ENCODE measurements at places on chromosomes 4 and X. TPM values are rescaled to one million over a fixed set of nuclear protein-coding genes. Genes with fewer than 3 reads are reported as not detected.

- no peak for DNase-seq
Observed at GRCh38 chrX:120522820-120523219, 37.9 kb downstream of the CUL4B start.

- DNase-seq, result no peak
Observed at GRCh38 chr4:82865592-82865991, 25.4 kb downstream of the SEC31A start.

DNA sequence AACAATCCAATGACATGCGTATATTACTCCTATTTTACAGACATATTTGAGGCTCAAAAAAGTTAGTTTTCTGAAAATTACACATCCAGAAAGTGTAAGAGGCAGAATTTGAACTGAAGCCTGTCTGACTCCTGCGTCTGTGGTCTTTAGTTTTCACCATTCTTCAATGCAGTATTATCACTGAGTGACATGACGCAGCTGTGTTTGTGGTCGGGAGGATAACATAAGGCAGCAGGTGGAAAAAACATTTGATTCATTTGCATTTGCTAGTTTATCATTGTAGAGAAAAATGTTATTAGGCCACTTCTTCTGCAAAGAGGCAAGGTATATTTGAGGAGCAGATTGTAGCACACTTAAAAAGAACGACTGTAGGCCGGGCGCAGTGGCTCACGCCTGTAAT, 186.7 kb downstream of the TENM3 start:
- no peak for DNase-seq

DNA sequence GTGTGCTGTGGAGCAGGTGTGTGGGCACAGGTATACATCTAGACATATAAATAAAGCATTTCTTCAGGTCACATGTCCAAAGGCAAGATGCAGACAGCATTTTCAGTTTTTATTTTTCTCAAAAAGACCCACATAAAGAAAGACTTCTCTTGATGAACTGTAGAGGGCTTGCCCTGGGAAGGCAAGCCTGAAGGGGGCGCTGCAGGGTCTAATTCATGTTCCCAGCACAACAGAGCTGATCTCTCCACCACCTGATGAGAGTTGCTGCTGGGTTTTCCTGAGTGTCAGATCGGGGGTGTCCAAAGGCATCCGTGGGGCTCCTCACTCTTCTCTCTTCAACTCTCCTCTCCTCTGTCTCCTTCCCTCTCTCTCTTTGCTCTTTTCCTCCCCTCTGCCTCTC, 26.6 kb downstream of the ADRA2C start:
- no peak for DNase-seq

DNA sequence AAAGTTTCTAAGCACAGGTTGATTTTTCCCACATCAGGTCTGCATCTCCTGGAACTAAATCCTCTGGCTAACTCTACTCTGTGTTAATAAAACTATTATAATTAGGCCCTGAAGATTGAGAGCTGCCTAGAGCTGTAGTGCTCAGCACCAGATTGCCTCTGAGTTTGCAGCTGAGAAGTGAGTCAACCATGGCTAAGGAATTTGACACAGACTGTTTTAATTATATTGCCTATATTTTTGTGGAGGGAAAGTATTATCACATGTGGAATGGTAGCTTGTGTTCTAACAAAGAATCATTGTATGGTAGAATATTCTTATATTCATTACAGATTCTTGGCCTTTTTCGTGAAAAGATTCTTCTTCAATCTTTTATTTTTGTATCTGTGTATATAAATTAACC, 1907.6 kb upstream of the TENM3 start:
- DNase-seq, result no peak

DNA sequence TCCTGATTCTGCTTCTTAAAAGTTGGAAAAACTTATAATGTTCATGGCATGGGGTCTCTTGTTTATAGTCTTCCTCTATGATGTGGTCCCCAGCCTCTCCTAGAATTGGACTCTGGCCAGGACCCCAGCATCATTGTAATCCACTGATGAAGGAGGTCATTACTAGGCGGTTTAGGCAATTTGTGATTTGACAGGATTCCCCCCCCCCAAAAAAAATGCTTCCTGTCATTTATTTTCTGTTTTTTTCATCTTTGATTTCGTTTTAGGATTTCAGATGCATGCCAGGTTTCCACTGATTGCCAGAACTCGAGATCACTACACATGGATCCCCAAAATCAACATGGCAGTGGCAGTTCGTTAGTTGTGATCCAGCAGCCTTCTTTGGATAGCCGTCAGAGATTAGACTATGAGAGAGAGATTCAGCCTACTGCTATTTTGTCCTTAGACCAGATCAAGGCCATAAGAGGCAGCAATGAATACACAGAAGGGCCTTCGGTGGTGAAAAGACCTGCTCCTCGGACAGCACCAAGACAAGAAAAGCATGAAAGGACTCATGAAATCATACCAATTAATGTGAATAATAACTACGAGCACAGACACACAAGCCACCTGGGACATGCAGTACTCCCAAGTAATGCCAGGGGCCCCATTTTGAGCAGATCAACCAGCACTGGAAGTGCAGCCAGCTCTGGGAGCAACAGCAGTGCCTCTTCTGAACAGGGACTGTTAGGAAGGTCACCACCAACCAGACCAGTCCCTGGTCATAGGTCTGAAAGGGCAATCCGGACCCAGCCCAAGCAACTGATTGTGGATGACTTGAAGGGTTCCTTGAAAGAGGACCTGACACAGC, 4.9 kb downstream of the SPRY1 start:
- no peak for DNase-seq

DNA sequence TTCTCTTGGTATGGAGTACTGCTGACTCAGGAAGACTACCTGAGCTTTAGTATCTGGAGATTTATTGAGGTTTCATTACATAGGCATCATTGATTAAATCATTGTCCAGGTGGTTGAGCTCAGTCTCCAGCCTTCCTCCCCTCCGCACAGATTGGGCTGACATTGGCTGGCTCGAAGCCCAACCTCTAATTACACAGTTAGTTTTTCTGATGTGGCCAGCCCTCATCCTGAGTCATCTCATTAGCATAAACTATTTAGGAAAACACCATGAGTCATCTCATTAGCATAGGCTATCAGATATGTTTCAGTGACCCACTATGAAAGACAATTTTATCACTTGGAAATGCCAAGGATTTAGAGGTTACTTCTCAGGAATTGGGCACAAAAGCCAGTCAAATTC, 93.9 kb upstream of the ANKRD50 start:
- DNase-seq, result no peak

GRCh38 chrX:127124871-127125270, 305.3 kb downstream of the PRR32 start:
- no peak for DNase-seq

GRCh38 chrX:11386001-11386523, 92.8 kb downstream of the AMELX start:
- DNase-seq, result no peak

GRCh38 chrX:153333266-153333665, 687 bp upstream of the ZNF275 start:
- no peak for DNase-seq

- DNase-seq, result no peak
Observed at GRCh38 chr4:52568351-52568750, 90.8 kb downstream of the USP46 start.

- no peak for DNase-seq
Observed at GRCh38 chr4:183136855-183137254, 37.8 kb downstream of the WWC2 start.

DNA sequence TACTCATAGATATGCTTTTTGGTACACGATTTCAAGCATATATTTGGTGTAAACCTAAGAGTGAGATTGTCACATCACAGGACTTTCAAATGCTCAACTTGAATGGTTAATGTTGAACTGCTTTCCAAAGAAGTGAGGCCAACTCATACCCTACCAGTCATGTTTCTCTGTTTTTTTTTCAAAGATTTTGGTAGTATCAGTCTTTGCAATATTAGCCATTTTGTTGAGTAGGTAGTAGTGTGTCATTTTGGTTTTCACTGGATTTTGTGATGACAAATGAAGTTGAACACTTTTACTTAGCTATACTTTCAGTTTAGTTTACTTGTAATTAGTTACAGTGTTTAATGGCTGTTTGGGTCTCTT, 12.5 kb upstream of the HS3ST1 start:
- DNase-seq, result no peak

- peak; percentile 58 for DNase-seq
Observed at GRCh38 chr4:52051213-52051614, at the start of gene SPATA18. Gene SPATA18, plus strand, starts transcription at chr4:52051304. Its CDS starts 401 bp downstream, at chr4:52051705.

- no peak for DNase-seq
Observed at GRCh38 chrX:39721566-39722279, 376.0 kb downstream of the BCOR start.

GRCh38 chr4:110641218-110641617, 18.3 kb upstream of the PITX2 start:
- DNase-seq, result no peak

DNA sequence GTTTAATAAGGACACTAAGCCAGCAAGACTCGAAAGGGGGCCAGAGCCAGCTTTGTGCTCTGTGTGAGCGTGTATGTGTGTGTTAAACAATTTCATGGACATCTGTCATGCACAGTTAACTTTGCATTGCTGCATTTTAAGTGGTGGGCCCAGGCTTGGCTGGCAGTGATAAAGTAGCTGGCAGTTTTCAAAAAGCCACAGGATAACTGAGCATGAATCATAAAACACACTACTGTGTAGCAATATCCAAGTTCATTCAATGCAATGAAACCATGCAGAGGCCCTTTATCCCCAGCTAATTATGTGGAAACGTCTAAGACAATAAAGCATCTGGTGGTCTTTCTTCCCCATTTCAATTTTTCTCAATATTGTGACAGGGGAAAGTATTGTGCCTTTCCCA, 132.9 kb downstream of the NKX6-1 start:
- no peak for DNase-seq

GRCh38 chrX:581720-582298, 48.8 kb upstream of the SHOX start:
- no peak for DNase-seq

VBP1 gene
- total RNA-seq, result 32.8 TPM

ZNF718 gene
- total RNA-seq, result 6.4 TPM

NAT8L gene
- 0.66 TPM for total RNA-seq

ACE2 gene
- total RNA-seq, result 23.1 TPM

TKTL1 gene
- not detected for total RNA-seq

ACOT9 gene
- 22.8 TPM for total RNA-seq

Measured in mucosa of descending colon (tissue), 3 donors.